ENCODE measurements at places on chromosomes 13 and 19. TPM values are rescaled to one million over a fixed set of nuclear protein-coding genes. Genes with fewer than 3 reads are reported as not detected.

GRCh38 chr13:113758651-113759524, at the start of gene TMEM255B:
Gene TMEM255B (plus strand): TSS chr13:113759226. CDS start chr13:113759270, 44 bp downstream.
- DNase-seq = peak; percentile 80

- DNase-seq = no peak
Observed at GRCh38 chr19:17321655-17322489, 12.5 kb downstream of the DDA1 start.

The NLRP9 gene
- total RNA-seq = not detected

The MIDN gene
- total RNA-seq = 45.6 TPM

DNA sequence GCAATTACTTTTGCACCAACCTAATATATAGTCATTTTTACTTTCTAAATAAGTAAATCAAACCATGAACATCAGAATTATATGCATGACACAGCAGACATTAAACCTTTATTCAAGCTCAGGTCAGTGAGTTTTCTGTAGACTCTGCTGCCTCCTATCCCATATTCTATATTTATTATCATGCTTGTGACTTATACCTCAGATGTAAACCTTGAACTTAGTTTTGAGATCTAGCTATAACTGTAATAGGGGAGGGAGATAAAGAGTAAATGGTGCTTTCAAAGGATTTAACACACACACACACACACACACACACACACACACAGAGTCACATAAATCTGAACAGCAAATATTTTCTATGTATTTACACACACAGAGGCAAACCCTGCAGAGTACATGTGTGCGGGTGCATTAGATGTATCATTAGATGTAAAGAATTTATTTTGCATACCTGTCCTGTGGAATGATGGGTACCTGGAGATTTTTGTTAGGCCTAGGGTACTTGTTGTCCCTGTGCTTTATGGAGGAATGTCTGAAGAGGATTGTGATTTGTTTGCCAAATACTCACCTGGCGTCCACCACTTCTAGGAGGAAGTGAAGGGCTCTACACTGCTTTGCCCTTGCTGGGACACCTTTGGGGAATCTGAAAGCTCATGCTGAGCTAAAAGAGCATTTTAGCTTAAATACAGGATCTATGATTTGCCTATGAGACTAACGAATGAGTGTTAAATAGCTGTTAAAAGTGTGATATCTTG, 521.9 kb downstream of the KLF5 start:
- DNase-seq = no peak

GRCh38 chr19:17560205-17560595, 4.8 kb downstream of the COLGALT1 start:
- peak; percentile 99 for DNase-seq

GRCh38 chr13:74132776-74133656, 1.2 kb downstream of the KLF12 start:
- DNase-seq = peak; percentile 62

DNA sequence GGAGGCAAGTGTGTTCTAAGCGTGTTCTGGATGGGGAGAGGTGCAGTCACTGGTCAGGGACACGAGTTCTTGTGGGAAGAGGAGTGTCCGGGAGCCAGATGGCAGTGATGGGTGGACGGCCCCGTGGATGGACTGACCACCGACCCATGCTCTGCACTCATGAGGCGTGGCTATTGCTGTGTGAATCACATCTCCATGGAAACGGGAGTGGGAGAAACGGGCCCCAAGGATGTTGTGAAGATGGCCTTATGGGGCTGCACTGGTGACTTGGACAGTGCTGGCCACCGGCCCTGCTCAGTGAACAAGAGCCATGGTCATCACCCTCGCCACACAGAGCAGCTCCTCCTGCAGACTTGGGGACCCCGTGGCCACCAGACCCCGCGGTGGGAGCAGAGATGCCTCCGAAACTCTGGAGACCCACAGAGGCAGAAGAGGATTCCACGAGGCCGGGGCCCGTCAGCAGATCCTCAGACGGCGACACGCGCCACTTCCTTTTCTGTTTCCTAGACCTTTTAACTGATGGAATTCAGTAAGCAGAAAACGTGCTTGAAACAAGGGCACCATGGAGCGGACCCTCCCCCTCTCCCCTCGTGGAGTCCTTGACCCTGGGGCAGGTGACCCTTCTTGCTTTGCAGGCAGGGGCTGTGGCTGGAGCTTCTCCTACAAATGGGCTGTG, 47.5 kb downstream of the GAS6 start:
- no peak for DNase-seq

DNA sequence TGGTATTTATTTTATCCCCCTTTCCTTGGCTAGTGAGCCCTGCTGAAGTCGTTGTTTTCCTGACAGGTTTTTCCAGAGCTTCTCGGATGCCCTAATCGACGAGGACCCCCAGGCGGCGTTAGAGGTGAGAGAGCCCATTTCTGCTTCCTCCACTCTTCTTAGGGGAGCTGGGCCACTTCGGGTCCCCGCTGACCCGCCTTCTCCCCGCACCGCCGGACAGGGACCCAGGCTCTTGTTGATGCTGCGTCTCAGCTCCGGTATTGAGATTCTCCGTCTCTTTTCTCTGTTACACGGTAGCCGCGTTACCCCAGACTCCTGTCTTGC, 306 bp downstream of the SUGT1 start:
- no peak for DNase-seq

Data from cardiac muscle cell (in vitro differentiated cells and primary cell).